ENCODE measurements at places on chromosomes 4 and X. TPM values are rescaled to one million over a fixed set of nuclear protein-coding genes. Genes with fewer than 3 reads are reported as not detected.

Gene SLC26A1
- total RNA-seq, result not detected

Gene NMU
- not detected for total RNA-seq

Gene EDA2R
- 8.5 TPM for total RNA-seq

Gene STPG2
- total RNA-seq, result not detected

Gene MFAP3L
- total RNA-seq, result 11.4 TPM

Gene NUP62CL
- total RNA-seq, result not detected

Gene KIF4A
- total RNA-seq, result 1.7 TPM

Gene C4orf36
- not detected for total RNA-seq

Gene TCP11X1
- total RNA-seq, result not detected

Gene USP27X
- 2.3 TPM for total RNA-seq

Gene TEX28
- total RNA-seq, result not detected

Gene RAB41
- total RNA-seq, result not detected

Gene SLC4A4
- total RNA-seq, result 1.8 TPM

Gene TCEAL1
- 134 TPM for total RNA-seq

Gene WNK3
- 3.7 TPM for total RNA-seq

Gene S100G
- total RNA-seq, result not detected

Gene ZFP92
- 0.95 TPM for total RNA-seq

Gene SCML2
- total RNA-seq, result 2.0 TPM

Gene PNMA3
- not detected for total RNA-seq

Gene MAOB
- 24.6 TPM for total RNA-seq

Gene MAGEA2B
- not detected for total RNA-seq

Gene TKTL2
- not detected for total RNA-seq

Gene FREM3
- 0.14 TPM for total RNA-seq

Gene PDLIM3
- total RNA-seq, result 1,176 TPM

Gene PABPC1L2B
- not detected for total RNA-seq

Gene FTHL17
- not detected for total RNA-seq

All from thoracic aorta (tissue), 2 donors.